ENCODE measurements at places on chromosomes 16 and 17.

- no peak for DNase-seq
Measured at GRCh38 chr16:75599452-75600277, 23.4 kb downstream of the ADAT1 start.

- no peak for DNase-seq
Measured at GRCh38 chr17:19487024-19487600, 46.5 kb upstream of the SLC47A1 start.

GRCh38 chr17:82848022-82848592 is 8.3 kb upstream of the ZNF750 start:
- DNase-seq = no peak

GRCh38 chr17:49748223-49748622 is 15.7 kb downstream of the FAM117A start:
- no peak for DNase-seq

- no peak for DNase-seq
Measured at GRCh38 chr16:55513616-55514015, 4.7 kb downstream of the LPCAT2 start.

DNA sequence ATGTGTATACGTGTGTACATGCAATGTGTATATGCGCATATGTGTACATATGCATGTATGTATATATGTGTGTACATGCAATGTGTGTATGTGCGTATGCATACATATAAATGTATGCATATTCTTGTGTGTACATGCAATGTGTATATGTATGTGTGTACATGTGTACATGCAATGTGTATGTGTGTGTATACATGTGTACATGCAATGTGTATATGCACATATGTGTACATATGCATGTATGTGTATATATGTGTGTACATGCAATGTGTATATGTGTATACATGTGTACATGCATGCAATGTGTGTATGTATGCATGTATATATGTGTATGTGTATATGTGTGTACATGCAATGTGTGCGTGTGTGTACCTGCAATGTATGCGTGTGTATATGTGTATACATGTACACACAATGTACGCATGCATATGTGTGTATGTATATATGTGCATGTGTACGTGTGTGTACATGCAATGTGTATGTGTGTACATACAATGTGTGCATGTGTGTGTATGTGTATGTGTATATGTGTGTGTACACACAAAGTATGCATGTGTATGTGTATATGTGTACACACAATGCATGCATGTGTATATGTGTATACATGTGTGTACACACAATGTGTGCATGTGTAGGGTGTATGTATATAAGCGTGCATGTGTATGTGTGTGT is 167.7 kb downstream of the SHISA9 start:
- DNase-seq = no peak

DNA sequence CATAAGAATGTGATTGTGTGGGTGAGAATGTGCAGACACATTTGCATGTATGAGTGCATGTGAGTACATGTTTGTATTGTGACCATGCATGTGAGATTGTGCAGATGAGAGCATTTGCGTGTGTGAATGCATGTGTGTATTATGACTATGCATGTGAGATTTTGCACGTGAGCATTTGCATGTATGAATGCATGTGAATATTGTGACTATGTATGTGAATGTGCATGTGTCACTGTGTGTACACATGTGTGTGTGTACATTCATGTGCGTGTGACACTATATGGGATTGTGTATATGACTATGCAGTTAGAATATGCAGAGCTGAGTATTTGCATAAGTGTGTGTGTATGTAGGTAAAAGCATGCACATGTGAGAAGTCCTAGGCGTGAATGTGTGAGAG is 381.3 kb upstream of the MAF start:
- DNase-seq = no peak

GRCh38 chr16:24853830-24854229 is 8.1 kb downstream of the SLC5A11 start:
- no peak for DNase-seq

DNA sequence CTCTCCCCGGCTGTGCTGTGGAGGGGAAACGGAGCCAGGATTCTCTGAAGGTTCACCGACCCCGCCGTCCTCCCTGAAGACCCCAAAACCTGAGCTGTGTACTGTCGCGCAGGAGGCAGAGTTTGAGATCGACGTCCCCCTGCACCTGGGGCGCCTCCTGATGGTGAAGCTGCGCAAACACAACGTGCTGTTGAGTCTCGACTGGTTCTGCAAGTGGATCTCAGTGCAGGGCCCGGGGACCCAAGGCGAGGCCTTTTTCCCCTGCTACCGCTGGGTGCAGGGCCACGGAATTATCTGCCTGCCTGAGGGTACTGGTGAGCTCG is 62.6 kb upstream of the TEKT1 start:
- no peak for DNase-seq

GRCh38 chr16:9099131-9099625 is 7.7 kb downstream of the HAPSTR1 start:
- DNase-seq = no peak

GRCh38 chr16:88472637-88473205 is 19.6 kb downstream of the ZFPM1 start:
- no peak for DNase-seq

- DNase-seq = no peak
Measured at GRCh38 chr17:8062435-8062806, 23.6 kb downstream of the ALOX15B start.

DNA sequence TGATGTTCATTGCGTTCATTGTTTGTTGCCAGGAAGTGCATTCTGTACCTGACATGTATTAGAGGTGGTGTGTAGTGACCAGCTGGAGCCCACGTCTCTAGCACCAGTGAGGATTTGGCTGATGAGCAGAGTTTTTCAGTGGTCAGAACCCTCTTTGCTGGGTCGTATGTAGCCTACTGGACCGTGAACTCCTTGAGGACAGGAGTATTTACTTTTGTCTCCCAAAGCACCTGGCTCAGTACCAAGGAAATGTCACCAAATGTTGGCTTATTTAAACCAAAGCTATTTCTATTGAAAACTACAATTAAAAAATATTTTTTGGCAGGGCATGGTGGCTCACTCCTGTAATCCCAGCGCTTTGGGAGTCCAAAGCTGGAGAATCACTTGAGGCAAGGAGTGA is 262.7 kb downstream of the SNX29 start:
- no peak for DNase-seq

GRCh38 chr16:10849736-10850477 is 27.1 kb upstream of the CIITA start:
- DNase-seq = no peak

DNA sequence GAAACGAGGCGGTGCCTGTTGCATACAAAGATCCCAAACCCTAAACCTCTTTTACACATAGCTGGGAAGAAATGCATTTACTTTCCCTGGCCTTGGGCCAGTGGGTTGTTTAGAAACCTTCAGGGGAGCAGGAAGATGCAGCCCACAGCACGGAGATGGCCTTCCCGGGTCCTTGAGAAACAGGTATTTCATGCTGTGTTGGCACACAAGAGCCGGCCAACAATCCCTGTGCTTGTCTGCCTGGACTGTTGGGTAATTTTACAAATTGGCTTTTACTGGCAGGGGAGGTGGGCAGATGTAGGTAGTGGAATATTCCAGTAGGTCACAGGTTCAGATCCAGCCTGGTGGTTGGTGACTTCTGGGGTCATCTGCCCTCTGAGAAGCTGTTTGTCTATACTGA is 148.0 kb downstream of the FOXL1 start:
- no peak for DNase-seq

DNA sequence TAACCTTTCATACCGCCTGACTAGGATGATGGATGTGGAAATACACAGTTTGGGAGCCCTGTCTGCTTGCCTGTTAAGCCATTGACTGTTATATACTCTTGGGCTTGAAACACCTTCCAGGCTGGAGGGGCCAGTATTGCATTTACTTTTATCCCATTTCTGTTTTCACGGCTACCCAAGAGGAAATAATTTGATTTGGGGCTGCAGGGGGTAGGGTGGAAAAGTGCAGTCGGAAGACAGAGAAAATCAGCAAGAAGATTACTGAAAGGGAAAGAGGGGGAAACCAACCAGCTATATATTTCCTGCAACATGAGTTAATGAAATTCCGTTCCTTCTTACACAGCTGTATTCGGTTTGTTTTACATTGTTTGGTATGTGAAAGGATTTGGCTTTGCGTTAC is 202.5 kb downstream of the CDH13 start:
- DNase-seq = no peak

DNA sequence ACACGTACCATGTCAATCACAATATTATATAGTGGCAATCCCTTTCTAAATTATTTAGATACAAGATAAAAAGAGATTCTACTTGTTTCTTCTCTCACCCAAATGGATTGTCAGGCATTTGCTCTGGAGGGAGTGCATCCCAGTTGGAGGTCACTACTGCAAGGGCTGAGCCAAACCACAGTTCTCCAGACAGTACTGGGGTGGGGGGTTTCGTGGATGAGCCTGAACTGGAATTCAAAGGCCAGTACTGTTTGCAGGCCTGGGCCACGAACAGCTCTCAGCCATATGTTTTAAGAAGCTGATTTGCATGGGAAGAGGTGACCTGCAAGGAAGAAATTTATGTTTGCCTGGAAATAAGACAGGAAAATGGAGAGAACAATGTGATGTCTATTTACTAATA is 314.9 kb downstream of the PMP22 start:
- DNase-seq = no peak

DNA sequence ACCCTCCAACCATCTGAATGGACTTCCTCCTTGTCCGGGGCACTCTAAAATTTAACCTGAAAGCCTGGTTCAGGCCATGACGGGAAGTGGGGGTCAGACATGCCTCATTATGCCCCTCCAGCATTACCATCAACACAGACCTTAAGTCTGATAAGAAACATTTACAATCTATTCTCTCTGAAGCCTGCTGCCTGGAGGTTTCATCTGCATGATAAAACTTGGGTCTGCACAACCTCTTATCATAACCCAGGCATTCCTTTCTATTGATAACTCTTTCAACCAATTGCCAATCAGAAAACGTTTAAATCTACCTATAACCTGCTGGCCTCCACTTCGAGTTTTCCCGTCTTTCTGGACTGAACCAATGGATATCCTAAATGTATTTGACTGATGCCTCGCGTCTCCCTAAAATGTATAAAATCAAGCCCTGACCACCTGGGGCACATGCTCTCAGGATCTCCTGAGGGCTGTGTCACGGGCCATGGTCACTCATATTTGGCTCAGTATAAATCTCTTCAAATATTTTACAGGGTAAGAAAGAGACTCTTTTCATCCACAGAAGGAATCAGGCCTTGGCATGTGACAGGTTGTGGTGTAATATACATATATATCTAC is 45.6 kb downstream of the LYRM1 start:
- DNase-seq = no peak

- DNase-seq = no peak
Measured at GRCh38 chr17:67022451-67022810, 21.9 kb upstream of the CACNG1 start.

- no peak for DNase-seq
Measured at GRCh38 chr17:69856946-69857345, 218.1 kb upstream of the KCNJ16 start.

DNA sequence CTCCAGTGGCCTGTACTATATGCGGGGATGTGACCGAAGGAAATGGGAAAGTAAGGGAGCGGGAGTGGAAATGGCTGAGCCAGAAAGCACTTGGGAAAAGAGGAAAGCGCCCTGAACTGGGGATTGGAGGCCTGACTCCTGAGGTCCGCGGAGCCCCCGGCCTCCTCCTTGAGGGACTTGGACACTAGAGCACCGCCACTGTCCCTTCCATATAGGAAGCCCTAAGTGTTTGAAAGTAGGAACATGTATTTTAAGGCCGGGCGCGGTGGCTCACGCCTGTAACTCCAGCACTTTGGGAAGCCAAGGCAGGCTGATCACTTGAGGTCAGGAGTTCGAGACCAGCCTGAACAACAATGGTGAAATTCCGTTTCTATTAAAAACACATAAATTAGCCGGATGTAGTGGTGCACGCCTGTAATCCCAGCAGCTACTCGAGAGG is 530 bp upstream of the ZDHHC7 start:
- DNase-seq = no peak

GRCh38 chr16:11224096-11224893 is 31.7 kb downstream of the SOCS1 start:
- DNase-seq = no peak

GRCh38 chr17:7951143-7951792 is 19.3 kb downstream of the CNTROB start:
- DNase-seq = no peak

GRCh38 chr17:78658281-78658785 is 81.1 kb upstream of the DNAH17 start:
- no peak for DNase-seq

DNA sequence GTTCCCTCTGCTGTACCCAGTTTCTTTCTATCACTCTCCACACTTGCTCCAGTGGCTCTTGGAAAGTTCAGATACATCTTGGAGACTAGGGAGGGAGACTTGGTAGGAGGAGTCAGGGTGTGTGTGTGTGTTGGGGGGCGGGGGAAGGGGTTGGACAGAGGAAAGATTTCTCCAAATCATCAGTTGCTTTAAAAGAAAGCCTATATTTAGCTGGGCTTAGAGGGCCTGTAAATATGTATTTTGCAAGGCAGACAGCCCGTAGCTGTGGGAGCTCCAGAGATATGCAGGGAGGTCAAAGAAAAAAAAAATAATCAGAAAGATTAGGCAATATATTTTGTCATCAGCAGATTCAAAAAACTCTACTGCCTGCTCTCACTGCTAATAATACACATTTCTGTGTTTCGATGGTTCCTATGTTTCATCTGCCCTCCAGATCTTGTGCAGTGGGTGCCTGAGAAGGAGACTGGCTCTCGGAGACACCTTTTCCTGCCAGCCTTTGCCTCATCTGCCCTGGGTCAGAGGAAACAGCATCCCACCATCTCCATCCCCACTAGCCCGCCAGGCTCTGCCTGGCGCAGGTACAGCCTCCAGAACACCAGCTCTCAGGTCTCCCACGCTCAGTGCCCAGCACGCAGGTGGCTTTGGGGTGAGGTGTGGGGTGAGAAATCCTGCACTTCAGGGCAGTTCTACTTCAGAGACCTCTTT is 4.8 kb upstream of the PPP1R9B start:
- DNase-seq = no peak

DNA sequence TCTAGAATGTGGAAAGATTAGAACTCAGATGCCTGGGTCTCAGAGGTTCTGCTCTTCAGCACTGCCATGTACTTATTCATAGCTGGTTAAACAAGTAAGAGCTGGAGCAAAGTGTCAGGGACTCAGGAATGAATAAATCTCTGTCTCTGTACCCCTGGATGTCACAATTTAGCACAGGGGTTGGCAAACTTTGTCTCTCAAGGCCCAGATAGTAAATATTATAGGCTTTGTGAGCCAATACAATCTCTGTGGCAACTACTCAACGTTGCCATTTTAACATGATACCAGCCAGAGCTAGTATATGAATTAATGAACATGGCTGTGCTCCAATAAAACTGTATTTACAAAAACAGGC is 220.3 kb upstream of the MON1B start:
- no peak for DNase-seq

GRCh38 chr17:62032480-62032879 is 32.6 kb downstream of the MED13 start:
- DNase-seq = no peak

GRCh38 chr17:4444782-4445473 is 11.2 kb downstream of the SPNS3 start:
- DNase-seq = no peak

- no peak for DNase-seq
Measured at GRCh38 chr17:1123393-1123831, 56.4 kb downstream of the ABR start.

Data from activated naive CD4-positive, alpha-beta T cell (primary cell).